ENCODE measurements at places on chromosomes 7 and 10. TPM values are rescaled to one million over a fixed set of nuclear protein-coding genes. Genes with fewer than 3 reads are reported as not detected.

PRPF18 gene
- total RNA-seq = 13.9 TPM

STN1 gene
- total RNA-seq = 30.1 TPM

EXOC6 gene
- total RNA-seq = 10.1 TPM

ABCB4 gene
- total RNA-seq = 4.4 TPM

SLC16A12 gene
- total RNA-seq = 1.1 TPM

SSMEM1 gene
- total RNA-seq = not detected

WDR37 gene
- total RNA-seq = 28.9 TPM

SPDYE1 gene
- total RNA-seq = not detected

LEP gene
- total RNA-seq = 2.7 TPM

FGL2 gene
- total RNA-seq = 13.0 TPM

TAS2R5 gene
- 0.27 TPM for total RNA-seq

All from Right ventricle myocardium inferior (tissue), 1 donor.